ENCODE measurements at places on chromosomes 7 and 10.

- no peak for DNase-seq
These were observed 49.2 kb downstream of the TACR2 start for GRCh38 chr10:69367469-69367868.

- no peak for DNase-seq
These were observed 76.5 kb downstream of the FAM13C start for GRCh38 chr10:59285848-59286247.

DNA sequence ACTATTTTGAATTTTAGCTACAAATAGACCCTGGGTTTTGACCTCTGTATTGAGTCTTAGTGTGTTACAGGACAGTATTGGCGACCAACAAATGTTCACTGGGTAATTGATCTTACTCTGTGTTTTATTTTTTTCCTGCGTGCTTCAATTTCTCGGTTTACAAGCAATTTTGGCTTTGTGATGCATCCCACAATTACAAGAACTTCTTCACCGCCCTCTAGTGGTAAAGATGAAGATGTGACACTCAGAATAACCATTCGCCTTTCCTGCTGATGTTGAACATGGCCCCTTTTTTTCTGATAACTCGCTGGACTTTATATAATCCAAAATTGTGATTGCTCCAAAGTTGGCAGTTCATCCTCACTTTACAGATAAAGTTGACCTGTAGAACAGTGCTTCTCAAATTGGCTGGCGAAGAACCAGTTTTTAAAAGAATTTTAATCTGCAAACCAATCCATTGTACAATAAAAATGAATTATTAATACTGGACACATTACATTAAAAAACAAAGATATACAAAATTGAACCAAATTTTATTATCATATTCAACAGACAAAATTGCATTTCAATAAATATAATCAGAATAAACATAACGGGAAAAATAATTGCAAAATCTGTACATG, 20.2 kb upstream of the SMC3 start:
- no peak for DNase-seq

DNA sequence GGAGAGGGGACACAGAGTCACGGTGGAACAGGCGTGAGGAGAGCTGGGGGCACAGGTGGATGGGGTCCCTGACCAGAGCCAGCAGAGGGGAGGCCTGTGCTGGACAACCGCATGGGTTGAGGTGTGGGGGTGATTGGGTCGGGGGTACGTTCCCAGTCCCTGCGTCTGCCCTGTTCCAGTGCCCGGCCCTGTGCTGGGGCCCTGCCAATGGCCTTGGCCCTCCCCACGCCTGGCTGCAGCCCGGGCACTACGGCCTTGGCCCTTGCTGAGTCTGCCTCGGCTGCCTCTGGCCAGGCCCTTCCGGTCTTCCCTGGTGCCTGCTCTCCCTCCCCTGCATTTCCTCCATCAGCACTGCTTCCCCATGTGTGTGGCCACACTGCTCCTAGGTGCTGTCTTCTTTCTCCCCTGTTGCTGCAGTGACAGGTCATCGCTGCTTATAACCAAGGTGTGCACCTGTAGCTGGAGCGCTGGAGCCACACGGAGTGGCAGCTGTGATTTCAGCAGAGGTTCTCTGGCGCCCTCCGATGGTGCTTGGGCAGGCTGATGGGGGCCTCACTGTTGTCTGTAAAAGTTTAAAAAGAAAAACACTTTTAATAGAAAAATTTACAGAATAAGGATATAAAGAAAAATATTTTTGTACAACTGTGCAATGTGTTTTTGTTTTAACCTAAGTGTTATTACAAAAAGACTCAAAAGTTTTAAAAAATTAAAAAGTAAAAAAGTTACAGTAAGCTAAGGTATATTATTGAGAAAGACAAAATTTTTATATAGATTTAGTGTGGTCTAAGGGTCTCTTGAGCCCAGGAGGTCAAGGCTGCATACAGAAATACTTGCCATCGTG, 45.2 kb upstream of the BHLHA15 start:
- DNase-seq, result peak; percentile 68

- DNase-seq, result no peak
These were observed 675.3 kb downstream of the INHBA start for GRCh38 chr7:41027428-41028115.

GRCh38 chr10:14552015-14552414, 221.3 kb upstream of the FRMD4A start:
- DNase-seq, result no peak

DNA sequence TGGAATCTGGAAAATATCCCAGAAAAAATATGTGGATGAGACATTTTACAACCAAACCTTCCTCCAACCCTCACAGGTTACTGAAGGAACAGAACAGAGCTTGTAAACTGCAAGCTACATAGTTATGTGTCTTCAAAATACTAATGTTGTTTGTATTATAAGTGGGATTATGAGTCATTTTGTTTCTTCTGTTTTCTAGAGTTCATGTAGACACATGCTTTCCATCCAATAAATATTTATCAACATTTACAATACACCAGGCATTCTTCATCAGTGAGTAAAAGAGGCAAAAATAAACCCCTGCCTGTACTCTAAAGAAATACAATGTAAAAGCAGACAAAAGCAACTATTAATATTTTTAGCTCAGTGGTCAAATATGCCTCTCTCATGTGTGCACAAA, 38.0 kb upstream of the TES start:
- no peak for DNase-seq

DNA sequence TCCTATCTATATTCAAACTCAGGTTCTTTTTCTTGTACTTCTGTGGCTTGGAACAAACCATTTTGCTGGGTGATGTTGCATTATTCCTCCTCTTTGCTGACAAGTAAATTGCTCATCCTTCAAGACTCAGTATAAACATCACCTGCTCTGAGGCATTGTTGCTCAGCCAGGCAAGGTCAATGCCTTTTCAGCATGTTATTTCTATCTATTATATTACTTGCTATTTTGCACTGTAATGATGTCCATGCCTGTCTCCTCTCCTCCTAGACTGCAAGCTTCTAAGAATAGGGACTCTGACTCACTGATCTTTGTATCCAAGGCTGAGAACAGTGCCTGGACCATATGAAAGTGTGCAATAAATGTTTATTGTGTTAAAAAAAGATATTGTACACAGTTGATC, 293.8 kb downstream of the RNLS start:
- no peak for DNase-seq

DNA sequence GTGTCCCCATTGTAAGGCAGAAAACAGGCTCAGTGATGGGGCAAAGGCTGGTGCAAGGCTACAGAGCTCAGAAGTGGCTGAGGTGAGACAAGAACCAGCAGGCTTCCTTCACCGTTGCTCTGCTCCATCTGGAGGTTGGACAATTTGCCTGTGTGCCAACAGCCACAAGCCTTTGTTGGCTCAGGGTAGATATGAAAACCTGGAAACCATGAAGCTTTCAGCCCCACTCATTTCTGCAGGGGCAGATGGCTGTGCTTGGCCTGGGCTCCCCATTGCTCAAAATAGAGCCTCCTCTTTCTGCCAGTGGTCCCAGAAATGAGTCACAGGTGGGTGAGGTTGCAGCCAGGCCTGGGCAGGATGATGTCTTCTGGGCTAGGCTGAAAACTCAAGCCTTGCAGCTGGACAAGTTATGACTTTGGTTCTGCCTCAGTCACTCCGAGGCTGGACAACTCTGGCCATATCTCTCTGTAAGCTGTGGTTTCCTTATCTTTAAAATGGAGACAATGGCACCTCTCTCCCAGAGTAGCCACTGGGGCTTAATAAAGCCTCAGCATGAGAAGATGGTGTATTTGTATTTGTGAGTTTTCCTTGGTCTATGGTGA, 12.2 kb upstream of the ZNF273 start:
- DNase-seq, result no peak
